ENCODE measurements at places on chromosomes 2 and 18. TPM values are rescaled to one million over a fixed set of nuclear protein-coding genes. Genes with fewer than 3 reads are reported as not detected.

- no peak overlapping the region for H3K4me3 ChIP-seq
- DNase-seq = no peak
- no peak overlapping the region for H3K27ac ChIP-seq
- no peaks in the 10 kb centered on the region for H3K4me1 ChIP-seq
- H3K27me3 ChIP-seq = peaks cover 12% of the 10 kb centered on the region
- H3K36me3 ChIP-seq = no peaks in the 10 kb centered on the region
These were observed 110.7 kb upstream of the HNRNPA3 start for GRCh38 chr2:177101930-177102329.

- H3K4me3 ChIP-seq = no peak overlapping the region
- H3K4me1 ChIP-seq = no peaks in the 10 kb centered on the region
- H3K36me3 ChIP-seq = no peaks in the 10 kb centered on the region
- H3K27ac ChIP-seq = no peak overlapping the region
- peaks cover 5% of the 10 kb centered on the region for H3K27me3 ChIP-seq
These were observed 273.6 kb downstream of the CCDC74A start for GRCh38 chr2:131801210-131801744.

DNA sequence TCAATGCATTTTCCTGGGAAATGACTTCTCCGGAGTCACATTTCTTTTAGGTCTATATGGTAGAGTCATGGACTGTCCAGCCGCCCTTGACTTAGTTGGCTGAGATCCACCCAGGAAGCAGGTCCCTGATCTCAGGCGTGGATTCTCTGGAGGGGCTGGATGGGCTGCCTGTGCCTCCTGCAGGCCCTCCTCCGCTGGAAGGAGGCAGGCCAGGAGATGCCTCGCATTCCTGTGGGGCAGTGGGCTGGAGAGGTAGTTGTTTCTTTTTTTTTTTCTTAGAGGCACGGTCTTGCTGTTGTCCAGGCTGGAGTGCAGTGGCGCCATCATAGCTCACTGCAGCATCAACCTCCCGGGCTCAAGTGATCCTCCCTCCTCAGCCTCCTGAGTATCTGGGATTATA, 129.0 kb upstream of the MYCN start:
- no peak overlapping the region for H3K27ac ChIP-seq
- no peak for DNase-seq
- H3K4me1 ChIP-seq = no peaks in the 10 kb centered on the region
- no peak overlapping the region for H3K4me3 ChIP-seq

Gene AKAIN1
- not detected for total RNA-seq

Measured in activated CD4-positive, alpha-beta memory T cell treated with anti-CD3 and anti-CD28 coated beads, Interleukin-2, amount 10 ng/mL, durations not matched to agents 7 days and 5 days (primary cell).